Hematopoietic multipotent progenitor cell treated with erythropoietin and hydrocortisone succinate and interleukin-3 and kit ligand, for 6 days (in vitro differentiated cells): ENCODE measurements at places on chromosomes 13 and 19.

DNA sequence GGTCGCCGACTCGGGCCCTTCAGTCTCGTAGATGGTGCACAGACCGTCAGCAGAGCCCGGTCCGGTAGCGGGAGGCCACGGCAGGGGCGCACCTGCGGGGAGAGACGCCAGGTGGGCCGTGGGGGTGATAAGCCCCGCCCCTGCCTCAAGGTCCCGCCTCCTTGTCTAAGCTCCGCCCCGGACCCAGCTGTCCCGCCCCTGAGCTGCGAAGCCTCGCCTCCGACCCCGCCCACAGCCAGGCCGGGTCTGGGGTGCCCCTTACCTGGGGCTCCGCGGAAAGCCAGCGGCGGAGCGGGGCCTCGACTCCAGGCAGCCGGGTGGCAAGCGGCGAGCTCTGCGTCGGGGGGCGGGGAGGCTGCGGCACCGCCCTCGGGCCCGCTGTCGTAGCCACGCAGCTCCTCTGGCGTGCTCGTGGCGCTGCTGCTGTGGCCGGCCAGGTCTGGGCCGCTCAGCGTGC is 4.7 kb downstream of the PRR36 start:
- peak; percentile 76 for DNase-seq

DNA sequence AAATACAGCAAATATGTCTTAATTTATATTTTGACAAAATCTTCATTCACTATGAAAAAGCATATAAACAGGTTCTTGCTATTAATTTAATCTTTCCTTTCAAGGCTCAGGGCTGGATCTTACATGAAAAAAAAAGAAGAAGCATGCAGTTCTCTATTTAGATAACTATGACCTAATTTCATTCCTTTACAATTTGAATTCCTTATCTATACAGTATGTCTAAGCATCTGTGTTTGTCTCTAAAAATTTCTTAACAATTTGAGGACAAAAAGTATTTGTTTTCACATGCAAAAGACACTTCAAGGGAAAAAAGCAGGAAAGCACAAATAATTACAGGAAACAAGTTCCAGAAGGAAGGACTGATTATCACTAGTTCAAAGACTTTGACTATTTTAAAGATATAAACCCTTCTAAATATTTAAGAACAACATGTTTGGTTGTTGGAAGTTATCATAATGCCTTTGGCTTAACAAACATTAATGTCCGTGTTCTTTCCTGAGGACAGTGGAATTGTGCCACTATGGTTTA is 157.5 kb downstream of the TBC1D4 start:
- DNase-seq = peak; percentile 25

DNA sequence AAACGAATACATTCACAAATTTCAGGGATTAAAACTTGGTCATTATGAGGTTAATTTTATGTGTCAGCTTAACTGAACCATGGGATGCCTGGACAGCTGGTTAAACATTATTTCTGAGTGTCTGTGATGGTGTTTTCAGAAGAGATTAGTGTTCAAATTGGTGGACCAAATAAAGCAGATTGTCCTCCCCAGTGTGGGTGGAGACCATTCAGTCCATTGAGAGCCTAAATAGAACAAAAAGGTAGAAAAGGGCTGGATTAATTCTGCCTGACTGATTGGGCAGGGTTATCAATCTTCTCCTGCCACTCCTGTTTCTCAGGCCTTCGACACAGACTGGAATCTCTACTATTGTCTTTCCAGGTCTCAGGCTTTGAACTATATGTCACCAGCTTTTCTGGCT is 203.8 kb upstream of the SLITRK6 start:
- DNase-seq = no peak

GRCh38 chr13:23637829-23638228 is 67.6 kb downstream of the TNFRSF19 start:
- no peak for DNase-seq

GRCh38 chr13:43180036-43180660 is 156.8 kb downstream of the DNAJC15 start:
- DNase-seq = no peak

- DNase-seq = no peak
Observed at GRCh38 chr13:79346300-79346914, 59.6 kb downstream of the RBM26 start.

DNA sequence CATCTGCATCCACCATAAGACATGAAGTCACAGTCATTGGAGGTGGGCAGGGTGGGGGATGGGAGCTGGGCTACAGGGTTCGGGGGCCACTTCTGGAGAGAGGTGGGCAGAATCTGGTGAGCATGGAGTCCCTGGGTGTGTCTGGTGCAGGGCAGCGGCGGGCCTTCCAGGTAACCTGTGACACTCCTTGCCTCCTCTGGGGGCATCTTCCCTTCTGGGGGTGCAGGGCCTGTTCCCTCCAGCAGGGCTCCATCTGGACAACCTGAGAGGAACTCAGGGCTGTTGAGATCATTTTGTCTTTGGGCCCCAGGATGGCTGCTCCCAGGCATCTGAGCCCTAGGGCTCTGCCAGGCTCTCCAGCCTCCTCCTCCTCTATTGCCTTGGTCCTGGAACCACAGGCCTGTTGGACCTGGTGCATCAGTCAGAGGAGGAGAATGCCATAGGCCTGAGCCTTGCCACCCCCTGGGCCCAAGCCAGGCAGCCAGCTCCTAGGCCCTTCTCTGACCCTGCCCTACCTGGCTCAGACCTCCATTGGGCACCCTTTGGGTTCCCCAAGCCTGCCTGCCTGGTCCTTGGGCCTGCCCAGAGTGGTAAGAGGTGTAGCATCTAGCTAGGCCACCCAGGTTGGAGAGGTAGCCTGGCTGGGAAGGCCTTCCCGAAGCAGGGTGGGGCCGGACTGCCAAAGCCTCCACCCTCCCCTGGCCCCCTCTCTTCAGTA is 13.4 kb downstream of the LYL1 start:
- DNase-seq = peak; percentile 72

- DNase-seq = no peak
Observed at GRCh38 chr19:35708391-35708790, 4.0 kb downstream of the ZBTB32 start.

GRCh38 chr13:43363156-43363953 is 340.0 kb downstream of the DNAJC15 start:
- DNase-seq = no peak

GRCh38 chr13:99386911-99387788 is 80.0 kb upstream of the GPR183 start:
- peak; percentile 77 for DNase-seq
